PC-3 (cell line): ENCODE measurements at places on chromosomes 16 and 17. TPM values are rescaled to one million over a fixed set of nuclear protein-coding genes. Genes with fewer than 3 reads are reported as not detected.
A peak's percentile ranks its signal among the peaks of the same experiment; 100 is the strongest.

The TBC1D3B gene
- total RNA-seq, result 1.4 and 4.3 TPM in 2 replicates

The KRT222 gene
- not detected in 2 replicates for total RNA-seq

DNA sequence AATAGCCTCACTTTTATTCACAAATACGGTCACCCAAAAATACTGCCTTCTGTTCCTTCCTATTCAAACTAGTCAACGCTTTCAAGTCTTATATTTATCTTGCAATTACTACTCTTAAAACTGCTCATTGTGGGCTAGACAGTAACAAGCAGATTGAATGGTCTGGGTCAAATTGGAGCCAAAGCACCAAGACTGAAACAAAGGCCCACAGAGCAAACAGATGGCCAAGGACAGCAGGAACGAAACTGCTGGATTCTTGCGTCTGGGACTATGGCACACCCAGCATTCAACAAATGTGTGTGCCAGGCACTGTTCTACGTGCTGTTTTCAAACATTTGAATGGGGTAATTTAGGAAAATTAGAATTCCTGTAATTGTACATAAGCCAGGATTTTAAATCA lies 250.1 kb upstream of the PSMD7 start:
- no peak for DNase-seq

- DNase-seq, result peak; percentile 80
Measured at GRCh38 chr17:21119247-21119918, 7.4 kb upstream of the DHRS7B start.

DNA sequence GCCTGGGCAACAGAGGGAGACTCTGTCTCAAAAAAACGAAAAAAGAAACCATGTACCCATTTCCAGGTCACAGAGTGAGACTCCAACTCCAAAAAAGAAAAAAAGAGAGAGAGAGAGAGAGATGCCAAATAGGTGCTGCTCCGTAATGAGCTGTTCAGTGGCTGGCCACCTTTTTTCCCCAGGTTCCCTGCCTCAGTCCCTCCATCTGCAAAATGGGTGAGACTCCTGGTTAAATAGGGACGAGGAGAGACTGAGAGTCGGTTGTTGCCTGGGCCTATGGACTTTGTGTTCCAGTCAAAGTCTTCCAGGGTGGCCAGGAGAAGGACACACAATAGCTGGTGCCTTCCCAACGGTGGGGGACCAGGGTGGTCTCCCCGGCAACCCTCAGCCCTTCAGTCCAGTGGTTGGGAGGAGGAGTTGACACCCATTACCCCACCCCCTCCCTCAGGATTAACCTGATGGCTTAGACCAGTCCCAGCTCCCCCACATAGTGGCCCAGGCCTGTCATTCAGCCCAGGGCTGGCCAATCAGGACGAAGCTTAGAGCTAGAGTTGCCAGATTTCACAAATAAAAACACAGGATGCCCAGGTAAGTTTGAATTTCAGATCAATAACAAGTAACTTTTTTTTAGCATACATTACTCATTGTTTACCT lies 258.2 kb downstream of the PARN start:
- peak; percentile 36 for DNase-seq

- no peak for DNase-seq
Measured at GRCh38 chr17:38892083-38892482, 22.2 kb downstream of the LASP1 start.

GRCh38 chr17:40190197-40191021 lies 13.1 kb downstream of the RAPGEFL1 start:
- DNase-seq, result peak; percentile 28
